ENCODE measurements at places on chromosomes 4 and X. TPM values are rescaled to one million over a fixed set of nuclear protein-coding genes. Genes with fewer than 3 reads are reported as not detected.

GRCh38 chrX:114710571-114710970 is 126.7 kb downstream of the HTR2C start:
- no peaks in the 10 kb centered on the region for H3K27me3 ChIP-seq
- DNase-seq, result no peak
- no peaks in the 10 kb centered on the region for H3K4me1 ChIP-seq
- no peak overlapping the region for H3K4me3 ChIP-seq
- H3K36me3 ChIP-seq, result no peaks in the 10 kb centered on the region

Gene TEX13D
- not detected for total RNA-seq

DNA sequence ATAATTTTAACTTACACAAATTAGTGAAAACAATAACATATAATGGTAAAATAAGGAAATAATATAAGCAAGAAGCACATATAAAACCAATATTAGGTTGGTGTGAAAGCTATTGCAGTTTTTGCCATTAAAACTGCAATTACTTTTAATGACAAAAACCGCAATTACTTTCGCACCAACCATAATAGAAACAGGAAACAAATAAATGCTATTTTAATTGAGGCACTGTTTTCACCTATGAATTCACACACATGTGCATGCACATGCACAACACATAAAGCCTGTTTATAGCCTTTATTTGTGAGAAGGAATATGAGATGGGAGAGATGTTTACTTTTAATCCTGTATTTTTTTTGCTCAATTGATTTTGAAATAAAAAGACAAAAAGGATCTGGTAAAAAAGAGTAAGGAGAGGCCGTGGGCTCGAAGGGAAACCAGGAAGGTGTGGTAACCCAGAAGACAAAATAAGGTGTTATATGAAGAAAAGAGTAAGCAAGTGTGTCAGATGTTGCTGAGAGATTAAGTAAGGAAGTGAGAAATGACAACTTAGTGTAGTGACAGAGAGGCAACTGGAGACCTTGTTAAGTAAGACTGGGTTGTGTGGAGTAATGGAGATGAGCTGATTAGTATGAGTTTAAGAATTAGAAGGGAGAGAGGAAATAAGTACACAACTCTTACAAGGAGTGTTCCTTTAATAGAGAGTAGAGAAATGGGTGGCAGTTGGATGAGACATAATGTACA is 69.0 kb downstream of the KLHL13 start:
- H3K36me3 ChIP-seq, result no peaks in the 10 kb centered on the region
- no peak for DNase-seq
- no peaks in the 10 kb centered on the region for H3K27me3 ChIP-seq
- H3K4me3 ChIP-seq, result no peak overlapping the region
- no peaks in the 10 kb centered on the region for H3K4me1 ChIP-seq

DNA sequence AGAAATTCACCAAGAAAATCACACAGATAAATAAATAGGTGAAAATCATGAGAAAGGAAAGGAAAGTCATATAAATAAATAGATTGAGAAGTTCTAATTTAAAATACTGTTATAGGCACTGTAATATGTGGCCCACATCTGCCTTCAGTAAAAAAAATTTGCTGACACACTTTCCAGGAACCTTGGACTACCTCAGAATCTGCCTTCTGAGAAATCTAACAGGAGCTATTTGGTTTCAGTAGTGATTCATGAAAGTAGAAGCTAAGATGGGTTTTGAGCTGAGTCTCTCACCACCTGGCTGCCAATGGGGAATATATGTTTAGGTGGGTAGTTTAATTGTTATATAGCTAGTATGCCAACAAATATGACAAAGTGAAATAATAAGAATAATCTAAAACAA is 810.0 kb downstream of the RAB28 start:
- no peak for DNase-seq
- H3K36me3 ChIP-seq, result no peaks in the 10 kb centered on the region
- no peak overlapping the region for H3K27ac ChIP-seq
- no peaks in the 10 kb centered on the region for H3K27me3 ChIP-seq
- H3K4me3 ChIP-seq, result no peak overlapping the region
- no peaks in the 10 kb centered on the region for H3K4me1 ChIP-seq

DNA sequence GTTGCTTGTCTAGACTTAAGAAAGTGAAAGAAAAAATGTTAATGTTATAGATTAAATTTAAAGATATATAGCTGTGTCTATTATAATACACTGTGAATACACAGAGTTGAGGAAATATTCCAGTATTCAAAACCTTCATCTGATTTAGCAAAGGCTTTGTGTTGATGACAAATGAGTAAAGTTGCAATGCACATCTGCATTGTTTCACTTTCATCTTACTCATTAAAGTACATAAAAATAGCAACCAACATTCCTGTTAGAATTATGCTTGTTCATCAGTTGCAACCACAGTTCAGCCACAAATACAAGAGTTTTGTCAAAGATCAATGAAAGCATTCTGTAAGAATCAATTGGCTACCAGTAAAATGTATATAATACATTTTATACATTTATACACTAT is 346.4 kb upstream of the SLC7A11 start:
- DNase-seq, result no peak
- no peak overlapping the region for H3K4me3 ChIP-seq

Gene EMCN
- 1.6 TPM for total RNA-seq

- peaks cover 6% of the 10 kb centered on the region for H3K4me1 ChIP-seq
- no peak for DNase-seq
- H3K4me3 ChIP-seq, result no peak overlapping the region
- H3K27me3 ChIP-seq, result no peaks in the 10 kb centered on the region
Measured at GRCh38 chrX:49204709-49205108, 4.7 kb upstream of the SYP start.

GRCh38 chrX:42519666-42520231 is 258.2 kb downstream of the PPP1R2C start:
- no peaks in the 10 kb centered on the region for H3K4me1 ChIP-seq
- no peaks in the 10 kb centered on the region for H3K36me3 ChIP-seq
- no peak overlapping the region for H3K27ac ChIP-seq
- H3K27me3 ChIP-seq, result no peaks in the 10 kb centered on the region
- H3K4me3 ChIP-seq, result no peak overlapping the region
- DNase-seq, result no peak

Gene F11
- not detected for total RNA-seq

Gene MSX1
- total RNA-seq, result not detected

DNA sequence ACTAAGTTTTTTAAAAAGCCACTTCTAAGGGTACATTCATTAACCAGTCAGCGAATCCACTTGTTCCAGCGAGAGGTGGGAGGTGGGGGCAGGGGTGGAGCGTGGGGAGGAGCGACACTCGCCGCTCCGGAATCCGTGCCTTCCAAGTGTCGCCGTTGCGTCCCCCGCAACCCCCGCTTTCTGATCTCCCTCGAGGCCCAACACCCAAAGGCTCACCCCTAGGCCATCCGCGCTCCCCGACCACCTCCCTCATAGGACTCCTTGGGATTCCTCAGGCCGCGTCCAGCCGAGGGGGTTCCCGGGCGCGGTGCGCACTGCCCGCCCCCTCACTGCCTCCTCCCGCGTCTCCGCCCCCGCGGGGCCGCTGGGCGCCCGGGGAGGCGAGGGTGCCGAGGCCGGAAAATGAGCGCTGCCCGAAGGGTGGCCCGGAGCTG is 108.1 kb upstream of the STOX2 start:
- H3K27ac ChIP-seq, result peak overlapping the region; percentile 77
- no peaks in the 10 kb centered on the region for H3K36me3 ChIP-seq
- peaks cover 52% of the 10 kb centered on the region for H3K27me3 ChIP-seq

Gene SMIM31
- 10.3 TPM for total RNA-seq

Gene CORIN
- total RNA-seq, result not detected

GRCh38 chr4:124061413-124061812 is 651.1 kb downstream of the ANKRD50 start:
- H3K27ac ChIP-seq, result peak overlapping the region; percentile 77
- no peak for DNase-seq
- H3K4me1 ChIP-seq, result no peaks in the 10 kb centered on the region
- H3K36me3 ChIP-seq, result no peaks in the 10 kb centered on the region
- H3K27me3 ChIP-seq, result no peaks in the 10 kb centered on the region
- H3K4me3 ChIP-seq, result no peak overlapping the region

Gene TNIP3
- total RNA-seq, result 0.79 TPM

GRCh38 chr4:3508542-3508941 is 23.7 kb downstream of the LRPAP1 start:
- no peak for DNase-seq
- H3K4me3 ChIP-seq, result no peak overlapping the region
- no peaks in the 10 kb centered on the region for H3K4me1 ChIP-seq
- H3K27ac ChIP-seq, result no peak overlapping the region
- no peaks in the 10 kb centered on the region for H3K36me3 ChIP-seq

GRCh38 chr4:82201805-82202641 is 171.8 kb downstream of the HNRNPD start:
- H3K27me3 ChIP-seq, result no peaks in the 10 kb centered on the region
- no peak overlapping the region for H3K4me3 ChIP-seq

- H3K27me3 ChIP-seq, result no peaks in the 10 kb centered on the region
- DNase-seq, result no peak
- no peak overlapping the region for H3K4me3 ChIP-seq
- no peaks in the 10 kb centered on the region for H3K36me3 ChIP-seq
- peaks cover 13% of the 10 kb centered on the region for H3K4me1 ChIP-seq
Measured at GRCh38 chr4:150080337-150080736, 2.1 kb downstream of the DCLK2 start.

Gene DDIT4L
- not detected for total RNA-seq

GRCh38 chrX:56564164-56564885 is 898 bp downstream of the UBQLN2 start:
- peaks cover 9% of the 10 kb centered on the region for H3K4me1 ChIP-seq
- peak overlapping the region; percentile 52 for H3K4me3 ChIP-seq
- H3K36me3 ChIP-seq, result no peaks in the 10 kb centered on the region

GRCh38 chr4:144967161-144967560 is 130.8 kb downstream of the ANAPC10 start:
- no peaks in the 10 kb centered on the region for H3K4me1 ChIP-seq
- H3K27me3 ChIP-seq, result no peaks in the 10 kb centered on the region
- no peak for DNase-seq
- no peak overlapping the region for H3K4me3 ChIP-seq
- H3K36me3 ChIP-seq, result no peaks in the 10 kb centered on the region

DNA sequence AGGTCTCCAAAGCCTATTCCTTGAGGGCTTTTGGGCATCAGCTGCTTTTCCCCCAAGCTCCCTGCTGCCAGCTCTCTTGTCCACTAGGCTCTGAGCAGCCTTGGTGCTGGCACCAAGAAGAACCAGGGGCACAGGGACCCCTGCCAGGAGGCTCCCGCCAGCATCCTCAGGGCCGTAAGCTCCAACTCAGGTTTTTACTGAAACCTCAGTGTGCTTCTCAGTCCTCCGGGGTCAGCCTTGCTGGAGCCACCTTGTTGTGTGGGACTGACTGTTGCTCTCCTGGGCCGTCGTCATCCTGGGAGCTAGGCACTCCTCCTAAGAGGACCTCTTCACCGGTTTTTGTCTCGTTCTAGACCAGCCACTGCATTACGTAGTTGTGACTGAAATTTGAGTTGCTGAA is 38.9 kb downstream of the NOP14 start:
- peaks cover 4% of the 10 kb centered on the region for H3K4me1 ChIP-seq
- no peaks in the 10 kb centered on the region for H3K27me3 ChIP-seq
- H3K4me3 ChIP-seq, result no peak overlapping the region
- no peak for DNase-seq
- H3K27ac ChIP-seq, result no peak overlapping the region

GRCh38 chr4:6404611-6405396 is 67.6 kb downstream of the PPP2R2C start:
- H3K36me3 ChIP-seq, result no peaks in the 10 kb centered on the region
- DNase-seq, result no peak
- H3K4me3 ChIP-seq, result no peak overlapping the region
- peaks cover 46% of the 10 kb centered on the region for H3K27me3 ChIP-seq
- no peaks in the 10 kb centered on the region for H3K4me1 ChIP-seq

DNA sequence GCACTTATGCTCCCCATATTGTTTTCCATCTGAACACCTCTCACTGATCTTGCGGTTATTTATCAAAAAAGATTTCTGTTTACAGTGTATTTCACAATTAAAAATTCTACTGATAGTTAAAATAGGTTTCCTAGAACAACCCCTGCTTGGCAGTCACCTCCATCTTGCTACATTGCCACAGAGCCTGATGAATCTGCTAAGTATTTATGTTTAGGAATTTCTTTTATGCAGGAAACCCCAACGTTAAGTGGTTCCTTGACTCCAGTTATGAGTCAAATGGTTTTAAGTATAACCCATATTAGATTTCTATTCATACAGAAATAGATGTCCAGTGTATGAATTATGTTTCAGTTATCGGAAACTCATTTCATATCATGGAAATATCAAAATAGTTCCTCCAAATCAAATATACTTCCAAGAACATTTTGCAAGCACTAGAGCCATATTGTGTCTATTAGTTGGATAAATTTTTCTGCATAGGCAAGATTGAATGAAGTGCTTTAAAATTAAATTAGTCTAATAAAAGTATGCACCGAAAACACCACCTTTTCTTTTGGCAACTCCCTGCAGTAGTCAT is 20.6 kb downstream of the GALNT7 start:
- DNase-seq, result no peak
- H3K27ac ChIP-seq, result no peak overlapping the region
- peaks cover 13% of the 10 kb centered on the region for H3K4me1 ChIP-seq
- H3K4me3 ChIP-seq, result no peak overlapping the region

Gene GRK4
- total RNA-seq, result 4.8 TPM

DNA sequence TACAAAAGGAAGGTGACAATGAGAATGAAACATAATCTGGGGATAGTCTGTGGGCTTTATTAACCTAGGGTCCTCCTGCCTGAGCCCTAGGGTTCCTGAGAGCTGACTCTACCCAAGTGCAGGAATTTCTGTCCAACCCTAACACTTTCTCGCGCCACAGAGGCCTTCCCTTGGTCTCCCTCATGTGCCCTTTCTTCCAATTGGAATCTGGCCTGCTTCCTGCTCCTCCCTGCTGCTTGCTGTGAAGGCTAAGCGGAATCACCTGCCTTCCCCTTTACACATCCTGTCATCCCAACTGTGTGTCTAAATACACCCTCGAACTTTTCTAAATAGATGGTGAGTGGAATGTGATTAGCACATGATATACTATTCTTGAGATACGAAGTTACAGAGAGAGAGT is 5.9 kb downstream of the MAGEA11 start:
- no peaks in the 10 kb centered on the region for H3K4me1 ChIP-seq
- peak; percentile 52 for DNase-seq
- no peaks in the 10 kb centered on the region for H3K27me3 ChIP-seq
- H3K36me3 ChIP-seq, result no peaks in the 10 kb centered on the region

- H3K27me3 ChIP-seq, result no peaks in the 10 kb centered on the region
- no peaks in the 10 kb centered on the region for H3K4me1 ChIP-seq
- no peak for DNase-seq
Measured at GRCh38 chr4:185890196-185890595, 78.2 kb upstream of the SORBS2 start.

GRCh38 chrX:95640226-95640625 is 1044.4 kb upstream of the DIAPH2 start:
- no peak overlapping the region for H3K4me3 ChIP-seq
- no peak overlapping the region for H3K27ac ChIP-seq
- H3K4me1 ChIP-seq, result no peaks in the 10 kb centered on the region
- DNase-seq, result no peak
- H3K27me3 ChIP-seq, result no peaks in the 10 kb centered on the region
- no peaks in the 10 kb centered on the region for H3K36me3 ChIP-seq
